D721Med (cell line): ENCODE measurements at places on chromosomes 12 and 14.

GRCh38 chr12:77559400-77560074 is 271.2 kb upstream of the NAV3 start:
- no peak for DNase-seq

GRCh38 chr12:95944108-95944704 is 1.1 kb downstream of the AMDHD1 start:
- no peak for DNase-seq

DNA sequence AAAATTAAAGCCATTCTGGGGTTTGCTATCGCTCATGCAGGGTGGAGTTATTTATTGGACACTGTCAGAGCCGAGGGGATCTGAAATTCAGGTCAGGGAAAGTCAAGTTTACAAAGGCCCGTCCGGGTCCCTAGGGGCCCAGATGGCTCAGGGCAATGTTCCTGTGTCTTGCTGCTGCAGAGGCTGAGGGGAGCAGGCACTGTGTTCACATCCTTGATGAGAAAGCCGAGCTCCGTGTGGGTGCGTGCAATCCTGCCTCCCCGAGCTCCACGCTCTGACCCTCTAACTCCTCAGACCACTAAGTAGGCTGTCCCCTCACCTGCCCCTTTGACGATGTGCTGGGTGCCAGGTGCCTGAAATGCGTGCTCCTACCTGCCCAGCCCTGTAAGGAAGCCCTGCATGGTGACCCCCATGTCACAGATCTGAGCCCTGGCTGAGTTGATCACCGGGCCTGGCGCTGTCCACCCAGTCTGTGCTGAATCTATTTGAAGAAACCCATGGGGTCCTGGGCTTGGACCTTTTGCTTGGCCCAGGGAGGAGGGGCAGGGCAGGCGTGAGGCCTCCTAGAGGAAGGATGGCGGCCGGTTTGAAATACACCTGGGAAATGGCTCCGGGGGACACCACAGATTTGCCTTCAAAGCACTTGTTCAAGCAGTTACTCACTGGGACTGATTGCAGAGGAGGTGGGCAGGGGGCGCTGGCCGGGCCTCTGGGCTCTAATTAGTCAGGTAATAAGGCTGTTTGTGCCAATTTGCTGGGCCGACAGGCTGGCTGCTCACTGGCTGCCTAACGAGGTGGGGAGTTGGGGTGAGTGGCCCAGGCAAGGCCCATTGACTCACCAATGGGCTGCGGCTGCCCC is 204.3 kb downstream of the KIF26A start:
- DNase-seq = no peak

GRCh38 chr14:83697099-83697498 is 1832.8 kb upstream of the FLRT2 start:
- no peak for DNase-seq

DNA sequence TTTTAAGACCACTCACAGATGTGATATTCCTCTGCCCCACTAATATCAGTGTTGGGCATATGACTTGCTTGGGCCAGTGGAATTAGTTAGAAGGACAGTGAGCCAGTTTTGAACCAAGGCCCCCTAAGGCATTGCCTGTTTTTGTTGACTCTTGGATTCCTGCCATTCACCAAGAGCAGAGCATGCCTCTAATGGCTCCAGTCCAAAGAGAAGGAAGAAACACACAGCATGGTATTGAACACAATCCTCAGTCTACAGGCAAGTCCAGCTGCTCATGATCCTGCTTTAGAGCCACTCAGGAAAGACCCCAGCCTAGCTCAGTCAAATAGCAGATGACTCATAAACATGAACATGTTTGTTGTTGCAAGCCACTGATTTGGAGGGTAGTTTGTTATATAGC is 1201.5 kb downstream of the BCL11B start:
- DNase-seq = no peak

DNA sequence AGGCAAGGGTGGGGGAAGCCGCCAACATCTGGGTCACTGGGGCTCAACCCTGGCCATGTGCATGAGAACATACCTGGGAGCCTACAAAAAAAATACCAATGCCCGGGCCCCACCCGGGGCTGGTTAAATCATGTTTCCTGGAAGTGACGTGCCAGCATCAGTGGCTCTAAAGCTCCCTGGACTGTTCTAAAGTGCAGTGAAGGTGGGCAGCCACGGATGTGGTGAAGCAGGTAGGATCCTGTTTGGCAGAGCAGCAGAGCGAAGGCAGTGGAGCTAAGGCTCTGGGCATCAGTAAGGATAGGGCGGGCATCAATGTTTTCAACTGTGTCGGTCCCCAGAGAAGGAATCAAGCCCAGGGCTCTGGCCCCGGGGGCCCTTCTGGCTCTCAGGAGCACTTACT is 525 bp upstream of the GPR68 start:
- no peak for DNase-seq

GRCh38 chr12:86697916-86698640 is 441.9 kb upstream of the MGAT4C start:
- no peak for DNase-seq

DNA sequence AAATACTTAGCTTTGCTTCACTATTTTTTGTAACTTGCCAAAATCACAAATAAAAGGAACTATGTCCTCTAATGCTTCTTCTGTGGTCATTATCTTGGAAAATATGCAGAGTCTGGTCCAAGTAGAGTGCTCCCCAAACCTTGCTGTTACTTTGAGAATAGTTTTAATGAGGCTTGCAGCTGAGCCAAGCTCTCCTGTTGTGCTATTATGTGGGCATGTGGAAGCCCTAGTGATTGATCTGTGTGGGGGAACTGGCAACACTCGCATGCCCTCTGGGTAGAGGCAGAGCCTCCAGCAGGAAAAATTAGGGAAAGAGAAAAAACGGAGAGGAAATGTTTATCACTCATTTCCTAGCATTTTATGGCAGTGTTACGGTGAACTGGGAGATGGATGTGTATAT is 473.1 kb downstream of the EGLN3 start:
- DNase-seq = no peak

- no peak for DNase-seq
These were observed 180.7 kb upstream of the PRICKLE1 start for GRCh38 chr12:42770261-42770660.

GRCh38 chr14:95442016-95442632 is 74.3 kb downstream of the SYNE3 start:
- no peak for DNase-seq

DNA sequence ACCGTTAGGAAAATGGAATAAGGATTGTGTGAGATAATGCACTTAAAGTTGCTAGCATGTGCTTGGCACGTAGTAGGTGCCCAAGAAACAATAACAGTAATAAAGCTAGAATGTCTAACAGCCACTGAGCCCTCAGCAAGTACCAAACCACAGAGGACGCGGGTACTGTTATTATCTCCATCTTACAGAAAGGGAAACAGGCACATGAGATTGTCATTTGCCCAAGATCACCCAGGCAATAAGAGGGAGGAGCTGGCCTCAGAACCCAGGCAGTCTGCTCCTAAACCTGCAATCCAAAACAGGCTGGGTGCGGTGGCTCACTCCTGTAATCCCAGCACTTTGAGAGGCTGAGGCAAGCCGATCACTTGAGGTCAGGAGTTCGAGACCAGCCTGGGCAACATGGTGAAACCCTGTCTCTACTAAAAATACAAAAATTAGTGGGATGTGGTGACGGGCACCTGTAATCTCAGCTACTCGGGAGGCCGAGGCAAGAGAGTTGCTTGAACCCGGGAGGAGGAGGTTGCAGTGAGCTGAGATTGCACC is 5.1 kb upstream of the SDS start:
- DNase-seq = no peak

DNA sequence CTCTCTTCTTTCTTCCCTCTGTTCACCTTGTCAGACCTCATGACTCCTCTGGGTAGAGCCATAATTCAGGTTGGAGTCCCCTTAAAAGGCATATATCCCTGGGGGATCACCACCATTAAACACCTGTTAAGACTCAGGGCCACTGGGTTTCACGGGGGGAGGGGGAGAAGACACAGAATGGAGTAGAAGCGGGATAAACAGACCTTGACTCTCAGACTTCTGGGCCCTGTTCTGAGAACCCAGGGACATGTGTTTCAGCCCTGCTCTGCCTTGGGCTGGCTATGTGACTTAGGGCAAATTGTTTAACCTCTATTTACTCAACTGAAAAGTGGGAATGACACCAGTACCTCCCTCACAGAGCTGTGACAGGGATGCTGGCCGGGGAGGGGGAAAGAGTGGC is 4.6 kb downstream of the CDH24 start:
- DNase-seq = no peak

DNA sequence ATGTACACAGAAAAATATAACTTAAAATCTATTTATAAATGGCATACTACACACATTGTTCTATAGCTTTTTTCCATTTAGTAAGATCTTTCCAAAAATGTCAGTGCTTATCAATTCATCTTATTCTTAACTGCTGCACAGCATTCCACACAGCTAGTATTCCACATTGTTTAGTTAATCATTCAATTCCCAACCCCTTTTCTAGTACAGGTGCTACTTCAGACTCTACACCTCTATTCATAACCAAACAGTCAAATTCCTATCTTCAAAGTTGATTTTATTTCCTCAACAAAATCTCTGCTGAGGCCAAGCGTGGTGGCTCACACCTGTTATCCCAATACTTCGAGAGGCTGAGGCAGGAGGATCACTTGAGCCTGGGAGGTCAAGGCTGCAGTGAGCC is 12.3 kb upstream of the NEK9 start:
- DNase-seq = no peak

- no peak for DNase-seq
These were observed 54.3 kb downstream of the PEBP1 start for GRCh38 chr12:118190266-118190665.

GRCh38 chr12:15196221-15196620 is 25.0 kb downstream of the RERG start:
- no peak for DNase-seq

DNA sequence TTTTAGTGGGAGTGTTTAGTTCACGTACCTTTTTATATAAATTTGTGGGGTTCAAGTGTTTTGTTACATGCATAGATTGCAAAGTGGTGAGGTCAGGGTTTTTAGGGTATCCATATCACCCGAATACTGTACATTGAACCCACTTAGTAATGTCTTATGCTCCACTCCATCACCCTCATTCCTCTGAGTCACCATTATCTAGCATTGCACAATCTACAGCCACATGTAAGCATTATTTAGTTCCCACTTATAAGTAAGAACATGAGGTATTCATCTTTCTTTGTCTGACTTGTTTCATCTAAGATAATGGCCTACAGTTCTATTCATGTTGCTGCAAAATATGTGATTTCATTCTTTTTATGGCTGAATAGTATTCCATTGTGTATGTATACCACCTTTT is 583.7 kb upstream of the LRFN5 start:
- DNase-seq = no peak

DNA sequence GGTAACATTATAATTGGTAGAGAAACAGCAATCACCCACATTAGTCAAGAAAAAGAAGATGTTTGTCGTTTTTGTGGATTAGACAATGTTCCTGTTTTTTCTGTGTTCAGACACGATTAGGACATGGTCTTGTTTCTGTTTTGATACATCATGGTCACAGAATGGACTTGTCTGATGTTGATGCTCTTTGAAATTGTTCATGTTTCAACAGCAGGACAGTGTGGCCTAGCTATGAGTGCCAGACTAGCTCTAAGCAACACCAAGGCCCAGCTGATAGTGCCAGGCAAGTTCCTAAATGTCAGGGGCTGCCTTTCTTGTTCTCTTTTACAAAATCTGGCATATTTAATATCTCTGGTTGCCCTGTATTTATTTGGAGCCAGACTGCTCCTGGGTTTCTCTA is 40.9 kb upstream of the TOMM20L start:
- DNase-seq = no peak

GRCh38 chr14:93975791-93976476 is 436 bp downstream of the ASB2 start:
- DNase-seq = no peak

- DNase-seq = no peak
These were observed 12.4 kb upstream of the WSCD2 start for GRCh38 chr12:108116699-108117098.

DNA sequence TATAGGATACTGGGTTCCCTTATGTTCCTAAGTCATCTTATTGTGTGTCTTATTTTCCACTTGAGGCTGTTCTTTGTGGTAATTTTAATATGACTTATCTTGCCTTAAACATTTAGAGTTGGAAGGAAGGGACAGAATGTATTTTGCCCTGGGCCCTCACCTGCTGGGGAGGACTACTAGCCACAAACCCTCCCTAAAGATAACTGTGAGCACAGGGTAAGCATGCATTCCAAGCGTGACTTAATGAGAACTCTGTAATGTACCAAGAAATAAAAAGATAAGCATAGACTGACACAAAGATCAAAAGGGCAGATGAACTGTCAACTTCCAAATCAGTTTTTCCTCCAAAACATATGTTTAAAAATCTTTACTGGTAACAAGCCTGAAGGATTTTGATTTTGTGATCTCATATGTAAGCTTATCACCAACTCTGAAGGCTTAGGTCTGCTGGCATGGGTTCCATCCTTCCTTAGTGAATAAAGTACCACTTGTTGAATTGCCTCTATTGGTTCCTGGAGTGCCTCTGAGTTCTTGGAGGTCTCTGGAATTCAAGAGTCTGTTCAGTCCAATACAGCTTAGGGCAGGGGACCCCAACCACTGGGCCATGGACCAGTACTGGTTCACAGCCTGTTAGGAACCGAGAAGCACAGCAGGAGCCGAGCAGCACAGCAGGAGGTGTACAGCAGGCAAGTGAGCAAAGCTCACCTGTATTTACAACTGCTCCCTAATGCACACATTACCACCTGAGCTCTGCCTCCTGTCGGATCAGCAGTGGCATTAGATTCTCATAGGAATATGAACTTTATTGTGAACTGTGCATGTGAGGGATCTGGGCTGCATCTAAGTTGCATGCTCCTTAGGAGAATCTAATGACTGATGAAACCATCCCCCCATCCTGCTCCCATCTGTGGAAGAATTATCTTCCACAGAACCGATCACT is 29.8 kb upstream of the NFYB start:
- DNase-seq = no peak

- no peak for DNase-seq
These were observed 22.9 kb downstream of the NDUFA12 start for GRCh38 chr12:94980577-94980976.

GRCh38 chr12:50375802-50376201 is 20.6 kb downstream of the FAM186A start:
- no peak for DNase-seq

- DNase-seq = no peak
These were observed 572.3 kb downstream of the ETNK1 start for GRCh38 chr12:23197266-23197665.

- no peak for DNase-seq
These were observed 114.4 kb downstream of the PRICKLE1 start for GRCh38 chr12:42475106-42475505.

GRCh38 chr14:99579120-99579836 is 24.7 kb downstream of the CCDC85C start:
- no peak for DNase-seq

DNA sequence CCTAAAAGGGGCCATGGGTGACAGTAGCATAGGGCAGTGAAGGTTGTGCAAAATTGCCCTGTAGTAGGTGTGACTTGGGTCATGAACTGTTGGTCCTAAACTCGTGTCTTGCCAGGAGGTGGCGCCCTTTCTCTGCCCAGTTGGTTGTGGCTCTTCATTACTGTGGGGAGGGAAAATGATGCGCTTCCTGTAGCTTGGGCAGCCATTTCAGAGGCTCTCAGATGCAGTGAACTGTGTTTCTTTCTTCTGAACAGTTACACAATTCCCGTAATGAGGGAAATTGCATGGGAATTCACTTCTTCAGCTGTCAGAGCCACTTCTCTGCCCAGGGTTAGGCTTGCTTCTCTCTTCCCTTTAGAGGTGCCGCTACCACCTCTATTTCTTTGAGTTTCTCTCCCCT is 148.1 kb upstream of the NRXN3 start:
- peak; percentile 27 for DNase-seq
